CD8-positive, alpha-beta memory T cell (primary cell): ENCODE measurements at places on chromosomes 6 and 20.
A peak's percentile ranks its signal among the peaks of the same experiment; 100 is the strongest.

GRCh38 chr6:44243345-44243744, 3.6 kb upstream of the HSP90AB1 start:
- no peak for DNase-seq

- DNase-seq: no peak
These were observed 9.8 kb downstream of the AFG1L start for GRCh38 chr6:108304646-108305045.

DNA sequence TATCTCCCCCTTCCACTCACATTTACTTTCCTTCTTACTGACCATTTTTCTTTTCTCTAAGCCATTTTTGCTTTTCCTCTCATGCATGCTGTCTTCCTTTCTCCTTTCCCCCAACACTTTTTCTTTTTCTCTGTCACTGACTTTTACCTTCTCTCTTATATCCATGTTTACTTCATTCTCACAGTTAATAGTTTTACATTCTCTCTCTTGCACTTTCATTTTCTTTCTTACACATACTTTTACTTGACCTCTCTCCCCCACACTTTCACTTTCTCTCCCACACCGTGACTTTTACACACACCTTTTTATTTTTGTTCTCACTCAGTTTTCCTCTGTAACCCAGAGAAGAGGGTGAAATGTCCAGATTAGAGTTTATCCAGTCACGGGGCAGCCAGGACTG, 636.3 kb downstream of the PTPRT start:
- no peak for DNase-seq

- DNase-seq: no peak
These were observed 31.5 kb downstream of the PPP1R16B start for GRCh38 chr20:38836991-38837390.

DNA sequence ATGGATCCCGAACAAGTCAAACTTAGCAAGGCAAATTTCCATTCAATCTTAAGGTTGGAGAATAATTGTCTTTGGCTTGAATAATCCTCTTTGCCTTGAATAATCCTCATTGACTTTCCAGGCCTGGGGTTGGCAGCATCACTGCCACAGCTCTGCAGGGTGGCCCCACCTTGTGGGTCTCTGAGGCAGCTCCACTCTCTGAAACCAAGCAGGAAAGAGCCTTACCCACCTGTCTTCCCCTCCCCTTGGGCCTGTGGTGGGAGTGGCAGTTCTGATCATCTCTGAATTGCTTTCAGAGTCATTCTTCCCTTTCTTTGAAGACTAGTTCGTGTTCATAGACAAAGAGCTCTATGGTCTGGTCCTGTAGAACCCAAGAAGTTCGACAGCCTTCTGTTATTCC, 47.5 kb downstream of the KCNQ5 start:
- DNase-seq: peak; percentile 21

- no peak for DNase-seq
These were observed 126.5 kb downstream of the MYLK4 start for GRCh38 chr6:2624177-2624576.

DNA sequence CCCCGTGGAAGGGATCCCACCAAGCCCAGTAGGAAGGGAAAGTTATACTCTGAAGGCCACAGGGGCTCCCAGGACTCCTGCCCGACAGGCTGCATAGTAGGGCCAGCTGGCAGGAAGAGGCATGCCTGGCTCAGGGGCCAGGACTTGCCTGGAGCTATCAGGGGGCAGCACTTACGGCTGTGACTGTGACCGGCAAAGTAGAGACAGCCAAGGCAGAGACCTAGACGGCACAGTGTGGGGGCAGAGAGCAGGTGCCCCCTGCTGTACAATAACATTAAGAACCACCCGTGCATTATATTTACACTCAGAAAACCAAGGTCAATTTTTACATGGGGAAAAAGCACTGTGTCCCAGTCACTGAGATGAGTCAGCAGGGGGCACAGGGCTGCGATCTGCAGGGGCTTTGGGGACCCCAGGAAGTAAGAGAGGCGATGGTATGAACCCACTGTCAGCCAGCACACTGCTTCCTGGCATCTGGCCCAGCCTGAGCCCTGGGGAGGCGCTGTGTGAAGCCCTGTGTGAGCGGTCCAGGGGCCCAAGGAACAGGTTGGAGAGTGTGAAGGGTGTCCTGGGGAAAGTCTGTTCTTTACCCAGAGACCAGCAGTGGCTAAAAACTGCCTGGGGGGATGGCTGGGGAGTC, 9.9 kb downstream of the CCDC167 start:
- DNase-seq: peak; percentile 47

DNA sequence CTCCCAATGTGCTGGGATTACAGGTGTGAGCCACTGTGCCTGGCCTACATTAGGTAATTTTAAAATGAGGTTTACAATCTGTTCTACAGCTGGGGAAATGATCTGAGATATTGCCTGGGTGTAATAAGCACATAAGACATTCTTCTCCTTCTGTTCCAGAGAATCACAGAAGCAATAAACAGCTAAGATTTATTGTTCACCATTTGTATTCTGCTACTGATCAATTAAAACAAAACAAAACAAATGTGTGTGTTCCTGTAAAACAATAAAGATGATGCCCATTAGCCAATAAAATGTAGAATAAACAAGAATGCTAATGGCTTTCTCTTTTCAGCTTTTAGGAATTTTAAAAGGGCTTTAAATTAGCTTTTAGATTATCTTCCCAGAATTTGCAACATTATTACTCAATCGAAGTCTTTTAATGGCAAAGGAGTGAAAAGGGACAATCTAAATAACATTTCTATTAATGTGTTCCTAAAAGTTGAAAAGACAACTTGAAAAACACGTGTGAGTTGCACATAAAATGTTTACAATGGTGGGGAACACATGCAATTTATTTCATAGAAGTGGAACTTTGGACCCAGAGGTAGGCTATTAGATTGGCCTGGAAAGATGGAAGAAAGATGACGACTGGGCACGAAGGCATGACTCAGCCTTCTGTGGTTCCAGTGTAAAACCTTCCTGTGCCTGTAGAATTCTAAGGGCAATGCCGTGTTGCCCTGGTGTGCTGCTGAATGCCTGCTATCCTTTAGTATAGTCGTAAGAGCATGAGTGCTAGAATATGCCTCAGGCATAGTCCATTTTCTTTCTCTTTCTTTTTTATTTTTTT, 29.0 kb upstream of the DEK start:
- no peak for DNase-seq

DNA sequence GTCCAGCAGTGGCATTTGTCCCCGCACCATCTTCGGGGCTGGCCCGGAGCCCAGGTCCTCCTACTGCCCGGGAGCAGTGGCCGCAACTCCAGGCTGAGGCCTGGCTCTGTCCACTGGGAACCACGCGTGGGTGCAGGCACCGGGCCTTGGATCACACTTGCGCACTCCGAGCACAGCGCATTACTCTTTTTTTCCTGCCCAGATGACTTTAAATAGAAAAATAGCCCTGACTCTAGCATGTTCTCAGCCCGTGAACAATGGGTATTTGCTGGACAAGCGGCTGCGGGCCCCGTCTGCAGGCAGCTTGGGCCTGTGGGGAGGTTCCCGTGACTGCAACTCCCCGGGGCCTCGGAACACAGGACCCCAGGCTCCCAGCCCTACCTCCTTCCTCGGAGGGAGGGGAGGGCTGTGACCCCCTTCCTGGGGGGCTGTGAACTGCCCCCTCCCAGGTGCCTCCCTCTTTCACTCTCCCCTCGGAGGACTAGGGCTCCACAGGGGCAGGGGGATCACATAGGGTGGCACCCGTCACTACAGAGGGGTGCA, 162.2 kb downstream of the TBXT start:
- no peak for DNase-seq

DNA sequence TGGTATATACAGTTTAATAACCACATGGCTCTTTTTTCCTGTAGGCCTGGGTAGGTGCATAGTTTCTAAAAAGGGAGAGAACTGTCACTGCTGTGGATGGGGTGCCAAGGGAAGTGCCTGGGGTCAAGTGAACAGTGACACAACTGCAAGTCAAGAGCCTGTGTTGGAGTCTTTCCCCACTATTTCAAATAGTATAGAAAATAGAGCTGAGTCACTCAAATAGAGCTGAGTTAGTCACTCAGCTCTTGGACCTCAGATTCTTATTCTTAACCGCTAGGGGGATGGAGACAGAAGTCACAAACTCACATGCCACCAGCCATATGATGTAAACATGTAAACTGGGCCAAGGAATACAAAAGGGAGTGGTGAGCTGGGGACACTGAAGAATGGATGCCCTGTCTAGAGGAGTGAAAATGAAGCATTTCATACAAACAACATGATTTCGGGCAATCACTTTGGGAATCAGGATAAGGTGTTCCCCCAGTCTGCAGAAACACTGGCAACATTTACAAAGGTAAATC, 2.1 kb downstream of the NQO2 start:
- DNase-seq: no peak
